ENCODE measurements at places on chromosomes 16 and 17.

DNA sequence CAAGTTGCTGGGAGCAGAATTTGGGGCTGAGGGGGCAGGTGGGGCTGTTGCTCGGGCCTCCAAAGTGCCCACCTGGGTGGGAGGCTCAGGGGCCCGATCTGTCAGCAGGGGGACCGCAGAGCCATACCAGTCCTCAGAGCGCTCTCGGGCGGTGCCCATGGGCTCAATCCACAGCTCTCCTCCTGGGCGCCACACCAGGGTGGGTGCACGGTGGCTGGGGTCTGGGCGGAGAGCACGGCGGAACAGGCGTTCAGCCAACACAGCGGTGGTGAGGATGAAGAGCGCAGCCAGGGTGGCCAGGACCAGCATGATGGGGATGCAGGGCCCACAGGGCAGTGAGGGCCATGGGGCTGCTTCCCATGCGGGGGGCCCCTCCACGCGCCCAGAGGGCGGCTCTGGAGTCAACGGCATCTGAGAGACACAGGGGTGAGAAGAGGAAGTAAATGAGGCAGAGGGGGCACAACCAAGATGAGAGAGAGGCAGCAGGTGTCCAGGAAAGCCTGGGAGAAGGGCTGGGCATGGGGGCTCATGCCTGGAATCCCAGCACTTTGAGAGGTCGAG is 1.2 kb downstream of the C16orf54 start:
- no peak for DNase-seq

DNA sequence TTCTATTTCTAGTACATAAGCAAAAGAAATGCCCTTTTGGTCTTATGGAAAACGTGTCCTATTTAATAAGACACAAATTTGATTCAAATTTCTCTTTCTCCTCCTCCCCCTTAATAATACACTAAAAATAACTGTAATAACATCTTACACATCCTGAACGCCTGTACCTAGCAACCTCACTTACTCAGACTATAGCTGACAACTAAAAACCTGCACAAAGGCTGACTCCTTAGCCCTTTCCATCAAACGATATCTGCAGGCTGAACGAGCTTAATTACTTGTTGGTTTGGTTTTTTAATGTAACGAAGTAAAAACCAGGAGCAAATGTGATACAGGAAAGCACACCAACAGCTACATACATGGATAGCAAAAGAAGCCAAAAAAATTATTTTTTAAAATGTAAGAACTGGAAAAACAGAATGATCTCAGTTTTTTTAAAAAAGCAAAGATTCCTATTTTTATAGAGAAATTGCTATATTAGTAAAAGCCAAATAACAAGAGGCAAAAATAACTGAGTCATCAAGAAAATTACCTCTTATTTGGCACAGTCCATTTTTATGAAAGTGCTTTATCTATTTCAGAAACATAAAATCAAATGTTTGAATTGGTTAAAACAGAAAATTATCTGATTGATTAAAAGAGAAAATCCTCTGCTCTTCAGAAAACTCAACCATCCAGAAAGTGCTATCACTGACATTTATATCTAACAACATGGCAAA is 23.5 kb downstream of the ADCY9 start:
- no peak for DNase-seq

GRCh38 chr16:73183611-73184092 is 135.7 kb upstream of the ZFHX3 start:
- DNase-seq, result no peak

DNA sequence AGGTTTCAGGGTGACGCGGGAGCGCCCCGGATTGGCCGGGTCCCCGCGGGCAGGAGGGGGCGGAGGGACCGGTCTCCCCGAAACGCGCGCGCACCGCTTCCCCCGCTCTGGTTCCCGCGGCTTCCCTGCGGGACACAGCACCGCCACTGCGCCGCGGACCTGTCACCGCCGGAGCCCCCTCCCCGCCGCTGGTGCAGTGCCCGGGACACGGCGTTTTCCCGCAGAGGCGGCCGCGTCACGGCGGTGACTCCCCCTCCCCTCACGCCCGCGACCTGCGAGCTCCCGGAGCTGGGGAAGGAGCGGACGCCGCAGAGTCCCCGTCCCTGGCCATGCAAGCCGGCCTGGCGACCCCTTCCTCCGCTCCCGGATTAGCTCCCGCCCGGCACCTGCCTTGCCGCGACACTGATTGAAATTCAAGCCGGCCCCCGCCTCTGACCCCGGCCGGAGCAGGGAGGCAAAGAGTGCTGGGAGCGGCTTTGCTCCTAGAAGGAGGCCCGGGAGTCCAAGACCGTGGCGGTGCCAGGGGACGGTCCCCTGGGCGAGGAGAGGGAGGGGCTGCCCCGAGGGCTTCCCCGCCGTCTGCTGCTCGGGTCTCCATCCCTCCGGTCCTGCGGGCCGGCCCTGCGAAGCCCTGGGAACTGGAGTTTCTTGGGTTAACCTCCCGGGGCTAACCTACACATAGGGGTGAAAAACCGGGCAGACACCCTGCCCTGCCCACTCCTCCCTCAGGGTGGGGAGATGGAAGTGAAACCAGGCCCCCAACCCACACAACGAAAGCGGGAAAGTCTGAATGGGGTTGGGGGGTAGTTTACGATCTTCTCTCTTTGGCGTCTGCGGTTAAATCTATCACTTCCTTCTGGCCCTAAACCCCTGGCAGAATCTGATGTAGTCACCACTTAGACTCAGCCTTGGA is 1.0 kb downstream of the RHBDL3 start:
- no peak for DNase-seq

DNA sequence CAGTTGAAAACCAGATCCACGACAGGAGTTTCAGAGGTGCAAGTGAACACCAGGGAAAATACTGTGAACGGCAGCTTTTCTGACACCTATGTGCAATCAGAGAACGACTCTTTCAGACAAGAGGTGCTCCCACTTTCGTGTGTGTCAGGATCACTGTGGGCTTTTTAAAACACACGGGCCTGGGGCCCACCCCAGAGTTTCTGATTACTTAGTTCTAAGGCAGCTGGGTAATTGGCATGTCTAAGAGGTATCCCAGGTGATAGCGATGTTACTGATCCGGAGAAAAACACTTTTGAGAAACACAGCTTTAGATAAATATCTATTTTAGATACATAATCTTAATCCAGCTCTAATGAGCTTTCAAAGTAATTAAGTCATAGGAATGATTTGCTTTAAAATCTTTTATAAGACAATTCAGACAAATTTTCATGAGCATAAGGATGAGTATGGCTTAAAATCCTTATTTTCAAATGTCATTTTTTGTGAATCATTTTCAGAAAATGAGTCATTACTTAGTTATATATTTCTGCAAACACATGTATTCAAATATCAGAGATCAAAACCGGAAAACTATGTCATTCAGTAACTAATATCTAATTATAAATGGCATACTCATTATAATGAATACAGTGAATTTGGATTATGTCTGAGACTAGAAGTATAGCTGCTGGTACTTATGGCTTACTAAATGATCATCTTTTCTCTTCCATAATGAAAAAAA is 217.9 kb upstream of the PSMD7 start:
- no peak for DNase-seq

- no peak for DNase-seq
Measured at GRCh38 chr17:1442187-1442586, 13.8 kb downstream of the CRK start.

- no peak for DNase-seq
Measured at GRCh38 chr16:6863135-6863534, 469.5 kb upstream of the RBFOX1 start.

DNA sequence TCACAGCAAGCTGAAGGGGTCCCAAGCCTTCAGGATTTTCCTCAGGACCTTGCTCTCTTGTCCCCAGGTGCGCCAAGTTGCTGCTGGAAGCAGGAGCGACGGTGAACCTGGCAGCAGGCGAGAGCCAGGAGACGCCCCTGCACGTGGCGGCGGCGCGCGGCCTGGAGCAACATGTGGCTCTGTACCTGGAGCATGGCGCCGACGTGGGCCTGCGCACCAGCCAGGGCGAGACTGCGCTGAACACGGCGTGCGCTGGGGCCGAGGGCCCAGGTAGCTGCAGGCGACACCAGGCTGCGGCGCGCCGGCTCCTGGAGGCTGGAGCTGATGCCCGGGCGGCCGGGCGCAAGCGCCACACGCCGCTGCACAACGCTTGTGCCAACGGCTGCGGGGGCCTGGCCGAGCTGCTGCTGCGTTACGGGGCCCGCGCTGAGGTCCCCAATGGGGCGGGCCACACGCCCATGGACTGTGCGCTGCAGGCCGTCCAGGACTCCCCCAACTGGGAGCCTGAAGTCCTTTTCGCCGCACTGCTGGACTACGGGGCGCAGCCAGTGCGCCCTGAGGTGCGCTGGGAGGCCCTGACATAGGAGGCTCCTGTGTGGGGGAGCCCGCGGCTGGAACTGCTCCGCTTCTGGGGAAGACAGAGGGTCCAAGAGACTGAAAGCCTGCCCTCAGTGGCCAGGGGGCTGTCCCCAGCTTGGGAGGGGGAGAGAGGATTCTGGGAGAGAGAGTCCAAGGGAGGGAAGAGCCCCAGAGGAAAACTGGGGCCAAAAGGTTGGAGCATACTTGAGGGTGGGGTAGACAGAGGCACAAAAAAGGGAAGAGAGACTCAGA is 6.4 kb downstream of the ASB16 start:
- DNase-seq, result no peak

- no peak for DNase-seq
Measured at GRCh38 chr16:68286153-68287074, 22.1 kb downstream of the SLC7A6 start.

DNA sequence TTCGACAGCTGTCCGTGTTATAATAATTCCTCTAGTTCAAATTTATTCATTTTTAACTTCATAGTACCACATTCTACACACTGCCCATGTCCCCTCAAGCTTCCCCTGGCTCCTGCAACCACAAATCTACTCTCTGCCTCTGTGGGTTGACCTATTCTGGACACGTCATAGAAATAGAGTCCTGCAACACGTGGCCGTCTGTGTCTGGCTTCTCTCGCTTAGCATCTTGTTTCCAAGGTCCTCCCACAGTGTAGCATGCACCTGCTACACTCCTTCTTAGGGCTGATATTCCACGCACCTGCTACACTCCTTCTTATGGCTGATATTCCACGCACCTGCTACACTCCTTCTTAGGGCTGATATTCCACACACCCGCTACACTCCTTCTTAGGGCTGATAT is 16.5 kb downstream of the SCGB1C2 start:
- DNase-seq, result no peak

DNA sequence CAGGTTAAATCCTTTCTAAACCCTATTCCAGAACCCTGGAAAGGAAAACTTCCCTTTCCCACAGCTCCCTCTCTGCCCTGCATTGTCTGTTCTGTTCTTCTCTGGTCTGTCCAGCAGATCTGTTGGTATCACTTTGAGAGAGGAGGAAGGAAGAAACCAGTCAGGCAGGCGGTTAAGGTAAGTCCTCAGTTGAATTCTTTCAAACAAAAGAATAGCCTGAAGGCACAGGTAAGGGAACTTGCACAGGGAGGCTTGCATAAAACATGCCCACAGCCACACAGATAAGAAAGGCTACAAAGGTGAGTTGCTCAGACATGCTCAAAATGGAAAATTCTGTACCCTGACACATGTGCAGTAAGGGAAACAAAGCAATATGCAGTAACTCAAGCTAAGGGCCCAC is 595.7 kb upstream of the CDH5 start:
- no peak for DNase-seq
